Stimulated activated CD8-positive, alpha-beta memory T cell treated with anti-CD3 and anti-CD28 coated beads, Interleukin-7, amount 100 ng/mL, for 1 hour (primary cell): ENCODE measurements at places on chromosomes 7 and 10.

GRCh38 chr10:77433546-77433945, 204.1 kb downstream of the KCNMA1 start:
- DNase-seq: no peak

GRCh38 chr10:48602401-48603135, 2.3 kb downstream of the ARHGAP22 start:
- no peak for DNase-seq

DNA sequence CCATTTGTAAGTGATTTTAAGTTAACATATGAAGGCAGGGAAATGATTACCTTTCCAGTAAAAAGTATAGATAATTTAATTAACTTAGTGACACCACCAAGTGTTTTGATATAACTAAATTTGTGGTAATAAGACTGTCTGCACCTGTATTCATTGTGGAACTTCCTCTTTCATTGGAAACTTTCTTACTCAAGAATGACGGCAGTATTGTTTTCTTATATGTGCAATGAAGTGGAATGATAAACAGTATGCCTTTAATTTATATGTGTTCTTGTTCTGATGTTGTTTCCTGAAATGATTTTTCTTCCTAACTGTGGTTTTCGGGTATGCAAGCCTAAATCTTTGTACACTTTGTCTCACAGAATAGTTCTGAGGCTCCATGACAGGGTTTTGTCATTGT, 46.4 kb downstream of the CASD1 start:
- DNase-seq: no peak

DNA sequence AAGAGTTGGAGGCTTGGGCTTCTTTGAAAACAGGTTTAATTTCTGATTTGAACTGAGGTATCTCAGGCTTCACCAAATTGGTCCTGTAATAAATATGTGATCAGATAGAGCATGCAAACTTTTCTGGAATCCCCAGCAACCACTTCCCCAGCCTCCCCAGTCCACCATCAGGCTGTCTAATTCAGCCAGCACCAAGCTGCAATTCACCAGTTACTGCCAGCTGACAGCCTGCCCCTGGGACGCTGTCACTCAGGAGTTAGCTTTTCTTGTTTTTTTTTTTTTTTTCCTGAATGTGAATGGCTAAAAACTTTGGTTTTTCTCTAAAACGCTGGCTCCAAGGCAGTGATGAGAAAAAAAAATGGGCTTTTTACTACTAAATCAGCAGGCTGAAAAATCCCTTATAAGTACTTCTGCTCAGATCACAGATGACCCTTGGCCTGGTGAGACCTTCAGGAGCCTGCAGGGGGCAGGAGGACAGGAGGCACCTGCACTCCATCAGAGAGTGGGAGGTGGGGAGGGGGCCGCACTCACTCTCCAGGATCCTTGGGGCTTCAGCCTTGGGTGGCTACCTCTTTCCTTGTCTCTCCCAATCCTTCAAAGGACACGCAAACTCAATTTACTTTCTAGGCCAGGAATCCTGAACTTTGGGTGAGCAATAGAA, 349.4 kb downstream of the GATA3 start:
- no peak for DNase-seq

GRCh38 chr7:155945670-155946325, 133.5 kb upstream of the SHH start:
- no peak for DNase-seq

GRCh38 chr7:18906901-18907300, 210.5 kb downstream of the TWIST1 start:
- no peak for DNase-seq

GRCh38 chr10:3946234-3947229, 161.5 kb upstream of the KLF6 start:
- no peak for DNase-seq

DNA sequence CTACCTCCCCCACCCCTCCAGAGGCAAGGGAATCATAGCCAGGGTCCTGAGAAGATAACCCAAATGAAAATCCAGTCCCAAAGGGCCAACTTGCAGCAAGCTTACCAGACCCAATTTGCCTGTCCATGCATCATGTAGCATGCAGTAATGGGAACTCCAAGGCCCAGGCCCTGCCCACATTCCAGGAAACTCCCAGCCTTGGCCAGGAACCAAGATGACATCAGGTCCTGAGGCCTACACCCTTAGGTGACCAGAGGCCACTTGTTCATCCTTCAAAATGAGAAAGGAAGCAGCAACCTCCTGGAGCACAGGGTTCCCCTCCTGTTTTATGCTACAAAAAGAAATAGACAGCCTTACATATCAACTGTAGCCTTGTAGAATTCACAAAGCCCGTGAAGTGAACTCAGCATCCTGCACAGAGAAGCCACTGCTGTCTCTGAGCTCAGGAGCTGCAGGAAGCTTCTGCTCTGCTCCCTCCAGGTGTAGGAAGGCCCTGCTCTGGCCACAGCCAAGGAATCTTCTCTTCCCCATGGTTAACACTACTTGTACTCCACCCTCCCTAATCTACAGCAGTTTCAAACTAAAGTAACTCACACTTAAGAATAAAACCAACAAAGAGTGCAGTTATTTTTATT, 30.3 kb upstream of the GRB10 start:
- DNase-seq: no peak

DNA sequence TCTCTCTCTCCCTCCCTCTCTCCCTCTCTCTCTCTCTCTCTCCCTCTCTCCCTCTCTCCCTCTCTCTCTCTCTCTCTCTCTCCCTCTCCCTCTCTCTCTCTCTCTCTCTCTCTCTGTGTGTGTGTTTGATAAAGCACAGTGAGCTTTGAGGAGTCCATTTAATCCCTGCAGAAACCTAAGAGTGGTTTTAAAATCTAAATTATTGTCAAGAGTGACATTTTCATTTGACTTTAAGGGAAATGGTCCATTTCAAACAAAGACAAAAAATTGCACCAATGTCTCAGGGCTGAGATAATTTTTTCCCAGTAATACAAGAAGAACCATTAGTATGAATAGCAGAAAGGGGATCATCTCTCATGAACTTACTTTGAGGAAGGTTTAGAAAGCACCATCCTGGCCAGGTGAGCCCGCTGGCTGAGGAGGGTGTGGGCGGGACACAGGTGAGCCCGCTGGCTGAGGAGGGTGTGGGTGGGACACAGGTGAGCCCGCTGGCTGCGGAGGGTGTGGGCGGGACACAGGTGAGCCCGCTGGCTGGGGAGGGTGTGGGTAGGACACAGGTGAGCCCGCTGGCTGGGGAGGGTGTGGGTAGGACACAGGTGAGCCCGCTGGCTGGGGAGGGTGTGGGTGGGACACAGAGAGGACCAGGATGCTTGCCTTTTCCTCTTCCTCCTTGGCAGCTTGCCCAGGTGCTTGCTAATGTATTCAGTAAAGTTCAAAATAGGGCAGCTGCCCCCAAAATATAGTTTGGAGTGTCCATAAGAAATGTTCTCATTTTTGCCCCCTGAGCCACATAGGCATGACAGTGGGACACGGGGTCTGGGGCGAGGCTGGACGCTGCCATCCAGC, 125.0 kb downstream of the DNAJB6 start:
- DNase-seq: no peak
